ENCODE measurements at places on chromosomes 2 and 18. TPM values are rescaled to one million over a fixed set of nuclear protein-coding genes. Genes with fewer than 3 reads are reported as not detected.

Gene CIAO1
- total RNA-seq, result 76.0 TPM

Gene NAT8
- total RNA-seq, result not detected

Gene RAMP1
- 37.2 TPM for total RNA-seq

Gene FECH
- 53.4 TPM for total RNA-seq

Gene FLACC1
- 2.0 TPM for total RNA-seq

Gene UGT1A3
- not detected for total RNA-seq

Gene ITGA4
- 2.3 TPM for total RNA-seq

Gene PPP3R1
- 26.8 TPM for total RNA-seq

Gene TEX44
- not detected for total RNA-seq

Gene CRYGC
- total RNA-seq, result not detected

Gene C2orf42
- total RNA-seq, result 13.5 TPM

Gene AOX1
- 104 TPM for total RNA-seq

Gene CFC1
- total RNA-seq, result not detected

Gene ARPC2
- total RNA-seq, result 177 TPM

Gene BMP10
- total RNA-seq, result not detected

Gene NOL4
- not detected for total RNA-seq

Gene ABCB11
- 0.37 TPM for total RNA-seq

Gene REG3A
- total RNA-seq, result not detected

Gene SF3B6
- total RNA-seq, result 137 TPM

Gene TYMS
- total RNA-seq, result 17.6 TPM

Gene SNORC
- 0.50 TPM for total RNA-seq

Gene ARMC9
- 11.4 TPM for total RNA-seq
